ENCODE measurements at places on chromosomes 2 and 18. TPM values are rescaled to one million over a fixed set of nuclear protein-coding genes. Genes with fewer than 3 reads are reported as not detected.
A peak's percentile ranks its signal among the peaks of the same experiment; 100 is the strongest.

CROCC2 gene
- total RNA-seq: not detected

CDKL4 gene
- 0.11 TPM for total RNA-seq

PDE1A gene
- total RNA-seq: not detected

CYS1 gene
- 0.78 TPM for total RNA-seq

C1QL2 gene
- total RNA-seq: not detected

MTIF2 gene
- 42.7 TPM for total RNA-seq

DNA sequence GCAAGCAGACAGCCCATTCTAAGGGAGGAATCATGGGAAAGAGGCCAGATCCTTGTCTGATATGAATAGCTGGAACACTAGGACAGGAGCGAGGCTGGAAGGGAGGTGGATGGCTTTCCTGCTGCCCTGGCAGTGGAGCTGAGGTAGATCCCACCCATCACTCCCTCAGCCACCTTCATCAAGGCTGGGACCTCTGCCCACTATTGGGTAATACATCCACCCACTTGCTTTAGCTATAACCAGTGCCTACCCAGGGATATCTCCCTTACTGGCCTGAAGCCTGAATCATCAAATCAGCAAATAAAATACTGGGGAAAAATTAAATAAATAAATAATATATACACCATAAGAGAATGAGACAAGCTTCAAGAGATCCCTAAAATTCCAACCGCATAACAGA, 183.2 kb upstream of the KYNU start:
- DNase-seq: no peak
- H3K27ac ChIP-seq: no peak overlapping the region
- no peaks in the 10 kb centered on the region for H3K27me3 ChIP-seq
- H3K36me3 ChIP-seq: no peaks in the 10 kb centered on the region
- no peak overlapping the region for H3K4me3 ChIP-seq

GRCh38 chr2:241218131-241219029, 29.9 kb downstream of the ANO7 start:
- peaks cover 19% of the 10 kb centered on the region for H3K27me3 ChIP-seq
- DNase-seq: peak; percentile 22
- peak overlapping the region; percentile 69 for H3K27ac ChIP-seq

DNA sequence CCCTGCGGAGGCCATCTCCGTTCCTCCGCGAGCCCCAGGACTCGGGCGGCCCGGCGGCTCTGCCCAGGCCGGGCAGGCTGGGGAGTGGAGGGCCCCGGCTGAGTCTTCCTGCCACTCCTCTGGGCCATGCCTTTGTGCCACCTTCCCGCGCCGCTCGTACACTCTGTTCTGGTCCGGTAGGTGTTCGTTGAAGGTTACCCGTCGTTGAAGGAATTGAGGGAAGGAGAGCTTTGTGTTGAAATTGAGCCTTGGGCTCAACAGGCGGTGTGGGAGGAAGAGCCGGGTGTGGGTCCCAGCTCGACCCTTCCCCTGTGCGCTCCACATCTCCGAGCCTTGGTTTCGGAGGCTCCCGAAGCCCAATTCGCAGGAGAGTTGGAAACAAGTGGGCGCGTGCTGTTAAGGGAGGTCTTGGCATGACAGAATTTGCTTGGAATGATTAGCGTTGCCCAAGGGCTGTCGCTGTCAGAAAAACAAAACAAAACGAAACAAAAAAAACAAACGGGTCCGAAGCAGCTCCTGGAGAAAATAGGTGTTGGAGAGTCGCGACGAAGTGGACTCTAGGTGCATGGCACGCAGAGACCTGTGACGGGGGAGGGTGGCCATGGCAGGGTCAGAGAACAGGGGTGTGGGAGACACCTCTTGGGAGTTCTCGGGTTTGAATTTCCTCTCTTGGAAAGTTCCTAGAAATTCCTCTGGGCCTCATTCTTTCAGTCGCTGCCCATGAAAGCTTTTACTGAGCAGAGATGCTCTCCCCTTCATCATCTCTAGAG, 1.2 kb upstream of the MZT2A start:
- no peaks in the 10 kb centered on the region for H3K27me3 ChIP-seq
- H3K27ac ChIP-seq: peak overlapping the region; percentile 98
- peak overlapping the region; percentile 99 for H3K4me3 ChIP-seq
- peaks cover 35% of the 10 kb centered on the region for H3K36me3 ChIP-seq
- DNase-seq: no peak

DNA sequence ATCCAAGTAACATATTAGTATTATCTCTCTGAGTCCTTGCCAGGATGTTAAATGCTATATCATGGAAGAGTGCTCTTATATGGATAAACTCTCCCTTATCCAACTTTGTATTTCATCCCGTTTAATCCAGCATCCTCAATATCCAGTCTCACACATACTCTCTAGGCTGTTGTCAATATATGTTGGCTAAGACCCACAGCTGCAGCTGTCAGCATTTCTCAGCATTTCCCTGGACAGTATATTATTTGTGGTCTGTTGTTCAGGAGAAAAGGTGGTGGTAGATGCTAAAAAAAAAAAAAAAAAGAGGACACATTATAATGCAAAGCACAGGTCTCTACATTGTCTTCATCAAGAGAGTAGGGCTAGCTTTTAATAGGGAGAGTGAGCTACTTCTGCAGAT, 1368.0 kb upstream of the ZEB2 start:
- no peak for DNase-seq
- no peaks in the 10 kb centered on the region for H3K4me1 ChIP-seq
- no peaks in the 10 kb centered on the region for H3K27me3 ChIP-seq
- no peaks in the 10 kb centered on the region for H3K36me3 ChIP-seq
- no peak overlapping the region for H3K4me3 ChIP-seq

DNA sequence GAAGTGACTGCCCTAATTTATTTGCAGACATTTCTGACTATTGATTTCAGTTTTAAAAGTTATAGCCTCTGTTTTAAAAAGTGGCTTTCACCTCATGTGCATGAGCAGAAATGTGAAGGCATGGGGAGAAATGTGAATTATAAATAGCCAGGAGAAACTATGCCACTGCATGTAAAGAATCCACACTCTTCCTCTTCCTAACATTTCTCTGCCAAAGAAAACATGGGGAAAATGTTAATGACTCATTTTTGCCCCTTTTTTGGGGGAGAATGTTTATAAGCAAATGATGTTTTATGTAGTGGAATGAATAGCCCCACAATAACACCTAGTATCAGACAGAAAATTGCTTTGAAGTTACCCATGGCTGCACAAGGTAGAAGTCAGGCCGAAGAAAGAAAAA, 249.0 kb upstream of the TANK start:
- H3K36me3 ChIP-seq: no peaks in the 10 kb centered on the region
- H3K27ac ChIP-seq: no peak overlapping the region
- H3K27me3 ChIP-seq: peaks cover 6% of the 10 kb centered on the region
- H3K4me3 ChIP-seq: no peak overlapping the region
- no peak for DNase-seq
- no peaks in the 10 kb centered on the region for H3K4me1 ChIP-seq

- no peaks in the 10 kb centered on the region for H3K36me3 ChIP-seq
- no peak for DNase-seq
- no peak overlapping the region for H3K4me3 ChIP-seq
- H3K27ac ChIP-seq: no peak overlapping the region
- no peaks in the 10 kb centered on the region for H3K4me1 ChIP-seq
Observed at GRCh38 chr2:9164112-9164608, 42.5 kb upstream of the ASAP2 start.

- H3K4me3 ChIP-seq: peak within 1 kb of the TSS; percentile 61
- no peak for DNase-seq
- peaks cover 12% of the 10 kb centered on the region for H3K4me1 ChIP-seq
- H3K27ac ChIP-seq: no peak within 1 kb of the TSS
Observed at GRCh38 chr2:110732422-110733413, at the start of gene ACOXL. Gene ACOXL, plus strand, starts transcription at chr2:110732573. Its CDS starts 35,817 bp downstream, at chr2:110768390.

DNA sequence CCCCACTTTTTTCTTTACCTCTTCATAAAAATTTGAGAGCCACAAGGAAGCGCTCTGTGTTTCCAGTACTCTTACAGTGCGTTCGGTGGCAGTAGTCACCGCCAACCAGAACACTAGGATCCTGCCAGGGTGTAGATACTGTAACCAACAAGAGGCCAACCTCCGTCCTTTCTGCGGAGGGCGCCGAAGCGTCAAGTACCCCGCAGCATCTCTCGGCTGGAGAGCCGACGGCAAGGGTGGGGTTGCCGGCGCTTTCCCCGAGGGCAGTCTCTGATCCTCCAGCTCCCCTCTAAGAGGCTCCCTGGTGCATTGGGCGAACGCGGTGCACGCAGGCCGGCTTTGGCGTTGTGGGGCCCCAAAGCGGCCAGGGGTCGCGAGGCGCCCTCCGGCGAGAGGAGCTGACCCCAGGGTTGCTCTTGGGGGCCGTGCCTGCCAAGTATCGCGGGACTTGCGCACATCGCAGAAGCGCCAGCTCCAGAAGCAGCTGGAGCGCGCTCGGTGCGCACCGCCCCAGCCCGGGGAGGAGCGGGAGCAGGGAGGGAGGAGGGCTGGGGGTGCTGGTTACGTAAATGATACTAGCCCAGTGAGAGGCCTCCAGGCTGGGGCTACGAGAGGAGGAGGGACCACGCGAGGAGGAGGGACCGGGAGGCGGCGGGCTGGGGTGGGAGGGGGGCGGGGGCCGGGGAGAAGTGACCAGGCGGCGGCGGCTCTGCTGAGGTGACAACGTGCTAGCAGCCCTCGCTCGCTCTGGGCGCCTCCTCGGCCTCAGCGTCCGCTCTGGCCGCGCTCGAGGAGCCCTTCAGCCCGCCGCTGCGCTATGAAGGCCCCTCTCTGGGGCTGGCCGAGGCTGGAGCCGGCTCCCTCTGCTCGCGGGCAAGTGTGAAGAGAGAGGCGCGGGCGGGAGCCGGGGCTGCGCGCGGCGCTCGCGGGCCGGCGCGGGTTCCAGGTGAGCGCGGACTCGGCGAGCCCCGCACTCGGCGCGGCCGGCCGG, at the start of gene GALNT13:
GALNT13 (plus strand) TSS at position 692 of the 991 bp plus-strand sequence.
- no peak within 1 kb of the TSS for H3K4me3 ChIP-seq
- no peaks in the 10 kb centered on the region for H3K36me3 ChIP-seq
- H3K27me3 ChIP-seq: peaks cover 30% of the 10 kb centered on the region
- H3K27ac ChIP-seq: no peak within 1 kb of the TSS
- no peaks in the 10 kb centered on the region for H3K4me1 ChIP-seq

DNA sequence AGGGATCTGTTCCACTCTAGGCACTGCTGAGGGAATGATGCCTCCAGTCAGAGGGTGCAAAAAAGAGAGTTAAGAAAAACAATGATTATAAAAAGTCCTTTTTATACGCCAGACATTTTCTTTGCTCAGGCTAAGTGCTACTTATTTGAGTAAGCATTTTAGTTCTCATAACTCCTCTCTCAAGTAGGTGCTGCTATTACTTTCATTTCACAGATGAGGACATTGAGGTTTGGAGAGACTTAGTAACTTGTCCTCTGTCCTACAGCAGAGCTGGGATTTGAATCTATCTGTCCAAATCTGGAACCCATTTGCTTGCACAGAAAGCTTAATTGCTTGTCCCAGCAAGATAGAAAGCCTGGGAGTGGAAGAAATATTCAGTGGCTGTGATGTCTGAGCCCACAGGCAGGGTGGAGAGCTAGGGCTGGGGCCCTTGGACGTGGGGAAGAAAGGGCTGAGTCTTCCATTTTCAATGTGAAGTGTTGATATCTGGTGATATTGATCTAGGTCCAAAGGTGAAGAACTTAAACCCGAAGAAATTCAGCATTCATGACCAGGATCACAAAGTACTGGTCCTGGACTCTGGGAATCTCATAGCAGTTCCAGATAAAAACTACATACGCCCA, 5.8 kb downstream of the IL37 start:
- peaks cover 3% of the 10 kb centered on the region for H3K27me3 ChIP-seq
- no peak for DNase-seq
- H3K4me1 ChIP-seq: peaks cover 28% of the 10 kb centered on the region
- peak overlapping the region; percentile 79 for H3K27ac ChIP-seq
- no peaks in the 10 kb centered on the region for H3K36me3 ChIP-seq
- no peak overlapping the region for H3K4me3 ChIP-seq

DNA sequence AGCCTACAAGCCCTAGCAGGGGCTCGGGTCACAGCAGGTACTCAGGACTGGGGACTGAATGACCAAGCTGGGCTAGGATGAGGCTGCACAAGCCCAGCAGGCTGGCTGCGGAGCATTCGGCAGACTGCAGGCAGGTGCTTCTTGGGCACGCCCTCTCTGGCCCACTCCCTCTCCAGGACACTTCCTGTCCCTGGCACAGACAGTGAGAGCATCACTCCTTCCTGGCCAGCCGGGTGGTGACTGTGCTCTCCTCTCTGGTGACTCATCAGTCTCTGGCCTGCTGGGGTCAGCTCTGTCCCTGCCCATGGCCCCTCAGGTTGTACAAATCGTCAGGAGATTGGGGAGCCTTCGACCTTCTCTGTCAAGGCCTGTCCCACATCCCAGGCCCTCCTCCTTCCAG, 22.5 kb downstream of the C1QL2 start:
- H3K4me3 ChIP-seq: no peak overlapping the region
- no peaks in the 10 kb centered on the region for H3K27me3 ChIP-seq
- no peaks in the 10 kb centered on the region for H3K36me3 ChIP-seq

DNA sequence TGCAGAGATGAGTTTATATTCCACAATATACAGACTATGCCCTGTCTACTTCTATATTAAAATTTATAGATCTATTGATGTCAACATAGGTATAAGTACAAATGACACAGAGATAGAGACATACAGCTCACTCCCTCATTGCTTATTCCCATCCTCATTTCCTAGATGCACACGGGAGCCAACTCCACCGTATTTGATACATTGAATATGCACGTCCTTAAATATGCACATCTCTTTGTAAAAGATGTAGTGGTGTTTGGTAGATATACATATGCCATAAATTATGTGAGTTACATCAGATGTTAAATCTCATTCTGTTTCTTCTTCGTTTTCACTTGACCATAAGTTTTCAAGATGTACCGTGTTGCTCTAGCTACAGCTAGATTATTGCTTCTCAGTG, 179.2 kb upstream of the RAB6C start:
- H3K27me3 ChIP-seq: no peaks in the 10 kb centered on the region
- no peaks in the 10 kb centered on the region for H3K4me1 ChIP-seq
- no peak for DNase-seq
- no peak overlapping the region for H3K4me3 ChIP-seq
- no peaks in the 10 kb centered on the region for H3K36me3 ChIP-seq
- no peak overlapping the region for H3K27ac ChIP-seq

DNA sequence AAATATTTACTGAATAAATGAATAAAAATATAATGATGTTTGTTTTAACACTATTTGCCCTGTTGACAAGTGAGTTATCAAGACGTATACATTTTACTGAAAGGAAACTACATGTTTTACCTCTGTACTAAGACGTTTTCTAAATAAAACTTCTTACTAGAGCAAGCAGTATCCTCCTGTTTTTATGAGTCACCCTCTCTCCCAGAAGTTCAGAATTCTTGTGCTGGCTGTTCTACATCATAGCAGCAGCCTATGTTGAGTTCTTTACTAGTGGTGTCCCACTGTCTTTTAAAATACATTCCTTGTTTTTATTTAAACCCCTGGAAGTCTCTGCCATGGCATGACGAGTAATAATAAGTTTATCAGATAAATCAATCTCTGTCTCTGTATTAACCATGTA, 297.4 kb downstream of the CALCRL start:
- H3K4me1 ChIP-seq: no peaks in the 10 kb centered on the region
- no peak for DNase-seq
- H3K27me3 ChIP-seq: no peaks in the 10 kb centered on the region
- H3K4me3 ChIP-seq: no peak overlapping the region
- H3K36me3 ChIP-seq: no peaks in the 10 kb centered on the region
- no peak overlapping the region for H3K27ac ChIP-seq

- H3K4me3 ChIP-seq: no peak overlapping the region
- H3K36me3 ChIP-seq: peaks cover 55% of the 10 kb centered on the region
- no peak for DNase-seq
- H3K27me3 ChIP-seq: no peaks in the 10 kb centered on the region
Observed at GRCh38 chr2:96824079-96824870, 8.2 kb downstream of the CNNM3 start.

GRCh38 chr2:233833345-233833744, 21.0 kb downstream of the HJURP start:
- no peaks in the 10 kb centered on the region for H3K27me3 ChIP-seq
- no peak for DNase-seq
- peaks cover 8% of the 10 kb centered on the region for H3K4me1 ChIP-seq
- H3K4me3 ChIP-seq: no peak overlapping the region
- peaks cover 38% of the 10 kb centered on the region for H3K36me3 ChIP-seq

Measured in activated T-helper 2 cell treated with anti-CD3 and anti-CD28 coated beads, Interferon-gamma antibody, Interleukin-2, Interleukin-4, amounts not matched to agents 10 μg/mL and 5 μg/mL and 100 μg/mL, durations not matched to agents 14 hours and 24 hours and 36 hours (primary cell).